ENCODE measurements at places on chromosomes 2 and 18.

GRCh38 chr18:74291472-74291770 lies 342 bp downstream of the CYB5A start:
- DNase-seq = no peak

GRCh38 chr2:224257156-224257555 lies 144.8 kb downstream of the FAM124B start:
- no peak for DNase-seq

DNA sequence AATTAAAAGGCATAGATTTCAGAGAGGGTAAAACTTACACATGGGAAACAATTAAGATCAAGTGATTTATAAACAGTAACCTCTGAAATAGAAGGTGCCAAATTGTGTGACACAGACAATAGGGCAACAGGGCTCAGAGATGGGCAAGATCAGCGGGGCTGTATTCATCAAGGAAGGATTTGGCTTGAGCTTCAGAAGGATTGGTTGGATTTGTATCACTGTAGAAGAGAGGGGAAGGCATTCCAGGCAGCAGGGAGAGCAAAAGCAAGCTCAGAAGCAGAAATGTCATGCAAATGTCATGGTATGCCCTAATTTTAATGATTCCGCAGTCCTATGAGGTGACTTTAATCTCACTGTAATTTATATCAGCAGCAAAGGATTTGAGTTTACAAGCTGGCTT lies 415.0 kb upstream of the NRP2 start:
- no peak for DNase-seq

- DNase-seq = peak; percentile 1
Observed at GRCh38 chr18:21315741-21316197, 73.7 kb downstream of the GREB1L start.

- DNase-seq = no peak
Observed at GRCh38 chr2:47070155-47070919, 84.8 kb downstream of the STPG4 start.

- no peak for DNase-seq
Observed at GRCh38 chr18:44678725-44679055, 2.0 kb upstream of the SETBP1 start.

DNA sequence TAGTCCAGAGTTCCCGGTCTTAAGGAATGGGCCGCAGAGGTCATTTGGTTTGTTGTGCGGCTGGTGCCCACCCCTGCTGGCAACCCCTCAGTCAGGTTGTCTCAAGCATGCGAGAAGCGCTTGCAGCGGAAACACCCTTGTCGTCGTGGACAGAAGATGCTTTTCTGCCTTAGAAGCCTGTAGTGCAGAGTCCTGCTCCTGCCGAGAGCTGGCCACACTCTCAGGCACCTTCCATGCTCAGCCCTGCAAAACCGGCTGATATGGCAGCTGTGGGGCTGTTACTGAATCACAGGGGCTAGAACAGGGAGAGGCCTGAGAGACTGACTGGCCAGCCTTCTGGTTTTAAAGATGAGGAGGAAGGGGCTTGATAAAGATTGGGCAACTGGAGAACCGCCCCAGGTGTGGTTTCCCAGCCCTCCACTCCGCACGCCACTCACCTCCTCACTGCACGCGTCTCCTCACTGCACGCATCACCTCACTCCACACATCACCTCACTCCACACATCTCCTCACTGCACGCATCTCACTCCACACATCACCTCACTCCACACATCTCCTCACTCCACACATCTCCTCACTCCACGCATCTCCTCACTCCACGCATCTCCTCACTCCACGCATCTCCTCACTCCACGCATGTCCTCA lies 103.6 kb downstream of the USP40 start:
- no peak for DNase-seq

- DNase-seq = no peak
Observed at GRCh38 chr2:209536363-209536762, 112.5 kb downstream of the MAP2 start.

DNA sequence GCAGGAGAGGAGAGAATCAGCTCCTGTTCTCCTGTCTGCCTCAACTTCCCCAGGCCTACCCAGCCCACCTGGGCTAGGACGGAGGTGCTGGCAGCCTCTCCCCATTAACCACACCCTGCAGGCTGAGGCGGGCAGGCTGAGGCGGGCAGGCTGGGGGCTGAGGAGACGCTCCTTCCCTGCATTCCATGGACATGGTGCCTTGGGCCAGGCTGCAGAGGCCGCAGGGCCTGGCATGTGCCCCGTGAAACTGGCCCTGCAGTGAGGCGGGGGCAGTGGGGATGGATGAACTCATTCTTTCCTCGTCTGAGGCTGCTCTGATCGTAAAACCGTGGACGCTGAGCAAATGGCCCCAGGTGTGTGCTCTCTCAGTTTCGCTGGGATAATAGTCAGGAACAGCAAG lies 84.7 kb upstream of the LAPTM4A start:
- no peak for DNase-seq

GRCh38 chr2:229153951-229154350 lies 117.1 kb downstream of the PID1 start:
- peak; percentile 21 for DNase-seq

GRCh38 chr18:25141886-25142285 lies 210.1 kb downstream of the ZNF521 start:
- no peak for DNase-seq

DNA sequence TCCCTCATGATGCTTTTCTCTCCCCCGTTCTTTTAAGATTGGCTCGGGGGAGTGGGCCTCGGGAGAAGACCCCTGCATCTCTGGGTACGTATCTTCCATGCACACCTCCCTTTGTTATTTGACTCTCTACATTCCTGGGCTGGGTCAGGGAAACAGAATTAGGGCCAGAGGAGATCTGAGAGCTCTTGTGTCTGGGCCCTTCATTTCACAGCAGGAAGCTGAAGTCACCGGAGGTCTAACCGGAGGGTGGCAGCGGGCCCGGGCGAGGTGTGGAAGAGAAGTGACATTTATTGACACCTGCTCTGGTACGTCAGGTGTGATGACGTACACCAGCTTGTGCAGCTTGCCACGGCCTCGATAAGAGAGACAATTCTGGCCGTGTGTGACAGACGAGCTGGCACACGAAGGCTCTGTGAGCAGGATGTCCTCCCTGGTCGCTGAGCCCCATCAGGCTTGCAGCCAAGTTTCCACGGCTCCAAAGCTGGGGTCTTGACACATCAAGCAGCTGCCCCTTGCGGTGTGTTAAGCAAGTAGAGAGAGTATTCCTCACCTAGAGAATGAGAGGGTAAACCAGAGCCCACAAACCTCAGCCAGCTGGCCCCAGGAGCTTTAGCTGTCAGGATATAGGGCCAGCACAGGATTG lies 30.4 kb downstream of the TOGARAM2 start:
- DNase-seq = no peak

DNA sequence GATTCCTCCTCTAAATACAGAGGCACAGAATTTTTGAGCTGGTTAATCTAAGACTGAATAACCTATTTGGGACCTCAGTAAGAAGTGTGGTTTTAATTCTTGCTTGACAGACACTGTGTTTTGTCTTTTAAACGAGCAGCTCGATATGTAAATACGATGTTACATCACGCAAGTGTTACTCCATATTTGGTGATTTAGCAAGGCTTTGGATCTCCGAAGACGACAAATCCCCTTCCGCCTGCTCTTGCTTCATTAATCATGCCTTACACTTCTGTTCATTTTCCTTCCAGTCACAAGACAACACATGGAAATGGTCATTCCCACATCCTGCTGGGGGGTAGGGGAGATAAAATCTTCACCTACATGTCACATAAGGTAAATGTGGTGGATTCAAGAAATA lies 9.4 kb downstream of the BCL11A start:
- DNase-seq = peak; percentile 95

DNA sequence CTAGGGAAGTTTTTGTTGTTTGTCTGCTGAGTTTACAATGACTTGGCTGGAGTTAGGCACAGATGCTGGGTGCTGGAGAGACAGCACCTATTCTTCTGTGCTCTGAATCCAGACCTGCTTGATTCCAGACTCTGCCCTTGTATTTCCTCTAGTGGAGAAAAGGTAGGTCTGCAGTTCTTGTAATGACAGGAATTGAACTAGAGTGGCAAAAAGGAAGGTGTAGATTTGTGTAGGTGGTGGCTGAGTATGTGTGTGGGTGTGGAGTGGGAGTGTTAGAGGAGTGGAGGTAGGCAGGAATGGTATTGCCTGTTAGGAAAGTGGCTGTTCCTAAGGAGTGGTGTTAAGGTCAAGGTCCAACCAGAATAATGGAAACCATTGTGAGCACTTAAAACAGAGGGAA lies 71.9 kb upstream of the LYPD6 start:
- DNase-seq = no peak

DNA sequence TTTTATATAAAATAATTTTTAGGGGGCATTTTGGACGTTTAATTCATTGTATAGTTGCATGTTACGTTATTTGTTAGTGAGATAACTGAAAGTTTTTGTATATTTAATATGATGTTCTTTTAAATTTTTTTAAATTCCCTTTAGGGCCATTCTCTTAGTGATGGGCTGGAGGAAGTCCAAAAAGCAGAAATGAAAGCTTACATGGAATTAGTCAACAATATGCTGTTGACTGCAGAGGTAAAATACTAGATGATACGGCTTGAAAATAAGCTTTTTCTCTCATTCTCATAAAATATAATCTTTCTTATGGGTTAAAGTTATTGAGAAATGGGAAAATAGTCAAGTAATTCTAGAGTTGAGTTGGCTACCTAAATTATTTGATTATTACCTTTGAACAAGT lies 58.9 kb downstream of the MTX2 start:
- no peak for DNase-seq

GRCh38 chr2:229521576-229521975 lies 192.8 kb downstream of the DNER start:
- DNase-seq = no peak

GRCh38 chr2:60963190-60963589 lies 54.3 kb upstream of the PEX13 start:
- no peak for DNase-seq

- DNase-seq = no peak
Observed at GRCh38 chr2:210544831-210545230, 11.6 kb upstream of the CPS1 start.

DNA sequence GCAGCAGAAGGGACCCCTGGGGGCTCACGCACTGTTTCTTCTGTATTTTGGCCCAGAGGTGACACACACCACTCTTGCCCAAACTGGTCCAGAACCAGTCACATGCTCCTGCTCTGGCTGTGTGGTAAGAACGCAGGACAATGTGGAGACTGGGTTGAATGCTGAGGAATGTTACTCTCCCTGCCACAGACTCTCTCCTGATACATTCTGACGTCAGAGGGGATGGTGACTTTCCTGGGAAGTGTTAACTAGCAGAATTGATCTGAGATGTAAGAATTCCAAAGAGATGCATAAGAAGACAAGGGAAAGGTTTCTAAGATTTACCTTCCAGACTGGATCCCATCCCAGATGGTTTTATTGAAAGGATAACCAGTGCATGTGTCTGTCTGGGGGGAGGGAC lies 100.8 kb downstream of the ASB1 start:
- peak; percentile 95 for DNase-seq

- peak; percentile 70 for DNase-seq
Observed at GRCh38 chr2:107591561-107592279, 235.0 kb upstream of the RGPD4 start.

GRCh38 chr2:63047321-63048279 lies 3.0 kb upstream of the OTX1 start:
- DNase-seq = no peak

DNA sequence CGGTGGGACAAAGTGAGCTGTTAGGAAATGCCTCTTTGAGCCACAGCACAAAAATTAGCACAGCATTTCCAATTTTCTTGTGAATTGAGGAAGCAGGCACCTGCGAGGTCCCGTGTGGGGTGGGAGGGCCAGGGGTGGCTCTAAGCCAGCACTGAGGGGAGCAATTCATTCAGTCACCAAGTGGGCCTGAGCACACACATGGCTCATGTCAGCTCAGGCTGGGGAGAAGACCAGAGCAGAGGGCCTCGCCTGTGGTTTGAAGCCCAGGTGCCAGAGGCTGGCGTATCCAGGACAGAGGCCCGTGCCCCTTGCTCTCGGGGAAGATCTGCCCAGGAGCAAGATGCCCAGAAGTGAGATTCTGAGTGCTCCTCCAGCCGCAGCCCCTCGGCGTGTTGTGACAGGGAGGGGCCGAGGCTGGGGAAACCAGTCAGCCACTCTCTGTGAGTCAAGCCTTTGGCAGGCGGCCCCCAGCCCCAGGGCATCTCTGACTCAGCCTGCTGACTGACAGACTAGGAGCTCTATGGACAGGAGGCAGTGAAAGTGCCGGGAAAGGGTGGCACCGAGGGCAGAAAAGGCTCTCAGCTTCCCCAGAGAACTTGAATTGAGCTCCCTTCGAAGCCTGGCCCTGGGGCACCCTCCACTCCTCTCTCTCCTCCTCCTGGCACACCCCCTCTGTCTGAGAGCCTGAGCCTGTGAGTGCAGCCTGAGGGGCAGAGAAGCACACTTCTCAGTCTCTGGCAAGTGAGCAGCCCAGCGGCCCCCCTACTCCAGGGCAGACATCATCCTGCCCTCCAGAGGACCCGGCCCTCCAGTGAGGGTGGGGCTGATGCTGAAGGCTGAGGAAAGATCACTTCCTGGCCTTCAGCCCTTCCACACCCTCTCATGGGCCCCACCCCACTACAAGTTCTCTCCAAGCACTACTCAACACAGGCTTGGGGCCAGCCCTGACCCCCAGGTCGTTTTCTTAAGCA lies 32.3 kb downstream of the CYP26B1 start:
- peak; percentile 91 for DNase-seq

- DNase-seq = no peak
Observed at GRCh38 chr2:200161458-200161857, 145.0 kb upstream of the SPATS2L start.

DNA sequence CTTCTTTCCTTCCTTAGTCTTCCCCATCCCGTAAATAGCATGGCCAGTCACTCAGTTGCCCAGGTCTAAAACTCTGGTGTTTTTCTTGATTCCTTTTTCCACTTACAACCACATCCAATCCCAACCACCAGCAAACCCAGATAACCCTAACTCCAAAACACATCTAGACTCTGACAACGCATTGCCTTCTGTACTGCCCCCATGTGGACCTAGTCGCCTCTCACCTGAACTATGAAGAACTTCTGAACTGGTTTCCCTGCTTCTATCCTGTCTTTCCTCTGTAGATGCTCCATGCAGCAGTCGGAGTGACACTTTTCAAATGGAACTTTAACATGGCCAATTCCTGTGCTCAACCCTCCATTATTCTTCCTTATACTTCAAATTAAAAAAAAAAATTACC lies 26.5 kb downstream of the ST6GAL2 start:
- no peak for DNase-seq

DNA sequence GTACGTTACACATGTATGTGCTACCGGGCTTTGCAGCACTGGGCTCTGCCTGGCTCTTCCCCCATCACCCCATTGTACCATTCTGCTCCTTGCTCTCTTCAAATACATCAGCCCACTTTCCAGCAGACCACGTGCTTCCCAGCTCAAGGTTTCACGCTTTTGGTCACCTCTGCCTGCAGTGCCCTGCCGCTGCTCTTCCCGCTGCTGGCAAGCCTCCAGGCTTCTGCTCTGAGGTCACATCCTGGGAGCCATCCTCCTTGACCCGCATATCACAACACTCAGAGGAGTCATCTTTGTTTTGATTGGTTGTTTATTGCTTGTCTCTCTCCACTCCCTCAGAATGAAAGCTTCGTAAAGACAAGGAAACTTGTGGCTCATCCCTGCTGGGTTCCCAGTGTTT lies 34.1 kb downstream of the KIF5C start:
- no peak for DNase-seq
